ENCODE measurements at places on chromosomes 3 and 15.

- DNase-seq = no peak
These were observed 466.8 kb downstream of the LPP start for GRCh38 chr3:188620752-188621151.

DNA sequence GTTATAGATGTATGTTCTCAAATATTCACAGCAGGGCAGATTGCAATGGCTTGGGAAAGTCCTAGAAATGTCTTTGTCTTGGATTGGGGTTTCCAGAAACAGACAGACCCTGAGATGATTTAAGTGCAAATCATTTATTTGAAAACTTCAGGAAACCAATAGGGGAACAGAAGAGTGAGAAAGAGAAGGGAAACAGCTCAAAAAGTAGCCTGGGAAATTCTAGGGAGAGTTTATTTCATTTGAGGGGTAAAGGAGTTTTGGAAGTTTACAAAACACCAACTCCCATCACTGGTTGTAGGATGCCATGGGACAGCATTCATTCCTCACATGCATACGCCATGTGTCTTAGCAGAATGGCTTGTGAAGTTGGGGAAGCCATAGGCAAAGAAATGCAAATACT is 32.3 kb upstream of the PTX3 start:
- no peak for DNase-seq

GRCh38 chr3:192307631-192308030 is 419.7 kb downstream of the FGF12 start:
- DNase-seq = no peak

GRCh38 chr3:107402214-107402613 is 25.0 kb downstream of the CCDC54 start:
- no peak for DNase-seq

DNA sequence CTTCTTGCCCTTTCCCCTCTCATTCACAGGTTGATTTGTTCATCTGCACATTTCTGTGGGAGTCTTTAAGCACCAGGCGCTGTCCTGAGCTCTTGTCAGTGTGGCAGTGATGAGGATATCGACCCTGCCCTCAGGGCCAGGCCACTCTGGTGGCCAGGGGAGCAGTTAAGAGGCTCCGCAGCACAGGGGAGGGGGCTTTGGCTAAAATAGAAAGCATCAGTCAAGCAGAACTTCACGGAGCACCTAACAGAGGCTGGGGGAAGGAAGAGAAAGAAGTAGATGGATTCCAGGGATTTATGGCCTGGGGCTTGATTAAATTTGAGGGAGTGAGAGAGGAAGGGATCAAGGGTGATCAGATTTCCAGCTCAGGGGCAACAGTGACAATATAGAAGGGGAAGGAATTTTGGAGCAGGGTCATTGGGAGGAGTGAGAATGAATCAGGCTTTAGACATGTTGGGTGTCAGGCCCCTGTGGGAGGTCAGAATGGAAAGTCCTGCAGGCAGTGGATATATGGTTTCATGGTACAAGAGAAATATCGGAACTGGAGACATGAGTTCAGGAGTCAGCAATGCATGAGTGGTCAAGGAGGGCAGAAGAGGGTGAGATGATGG is 73.0 kb upstream of the GLCE start:
- no peak for DNase-seq

DNA sequence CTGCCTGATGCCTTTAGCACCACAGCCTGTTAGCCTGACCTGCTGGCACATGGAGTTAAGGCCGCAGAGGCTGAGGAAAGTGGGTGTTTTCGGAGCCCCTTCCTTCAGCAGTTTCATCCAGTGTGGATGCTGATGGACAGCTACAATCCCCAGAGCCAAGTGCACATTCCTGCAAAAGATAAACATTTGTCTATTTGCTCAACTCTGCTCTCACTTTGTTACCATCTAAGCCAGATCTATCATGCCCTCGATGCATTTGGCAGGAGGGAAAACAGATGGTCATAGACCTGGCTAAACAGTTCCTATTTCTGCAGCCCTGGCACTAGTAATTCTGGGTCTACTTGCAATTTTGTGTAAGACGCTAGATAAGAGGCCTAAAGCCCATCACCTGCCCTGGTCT is 312.9 kb upstream of the RASGRP1 start:
- DNase-seq = no peak

DNA sequence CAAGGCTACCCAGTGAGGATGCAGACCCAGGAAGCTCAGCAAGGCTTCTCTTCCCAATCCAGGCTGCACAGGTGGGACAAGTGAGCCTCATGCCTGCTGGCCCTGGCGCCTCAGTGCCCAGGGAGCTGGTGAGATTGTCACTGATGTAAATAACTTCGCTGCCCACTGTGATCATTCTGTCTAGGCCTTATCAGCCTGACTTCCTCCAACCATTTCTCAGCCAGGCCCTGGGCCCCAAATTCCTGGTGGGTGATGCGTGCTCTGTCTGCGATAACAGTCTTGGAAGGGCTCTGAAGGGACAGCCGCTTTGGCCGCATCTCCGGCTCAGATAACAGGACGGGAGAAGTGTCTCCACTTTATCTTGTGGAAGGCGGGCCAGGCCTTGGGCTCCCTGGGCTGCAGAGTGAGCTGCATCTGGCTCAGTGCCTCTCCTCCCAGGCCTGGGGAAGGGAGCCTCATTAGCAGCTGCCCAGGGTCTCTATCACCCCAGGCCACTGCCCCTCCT is 2.2 kb upstream of the FBLN2 start:
- peak; percentile 64 for DNase-seq

DNA sequence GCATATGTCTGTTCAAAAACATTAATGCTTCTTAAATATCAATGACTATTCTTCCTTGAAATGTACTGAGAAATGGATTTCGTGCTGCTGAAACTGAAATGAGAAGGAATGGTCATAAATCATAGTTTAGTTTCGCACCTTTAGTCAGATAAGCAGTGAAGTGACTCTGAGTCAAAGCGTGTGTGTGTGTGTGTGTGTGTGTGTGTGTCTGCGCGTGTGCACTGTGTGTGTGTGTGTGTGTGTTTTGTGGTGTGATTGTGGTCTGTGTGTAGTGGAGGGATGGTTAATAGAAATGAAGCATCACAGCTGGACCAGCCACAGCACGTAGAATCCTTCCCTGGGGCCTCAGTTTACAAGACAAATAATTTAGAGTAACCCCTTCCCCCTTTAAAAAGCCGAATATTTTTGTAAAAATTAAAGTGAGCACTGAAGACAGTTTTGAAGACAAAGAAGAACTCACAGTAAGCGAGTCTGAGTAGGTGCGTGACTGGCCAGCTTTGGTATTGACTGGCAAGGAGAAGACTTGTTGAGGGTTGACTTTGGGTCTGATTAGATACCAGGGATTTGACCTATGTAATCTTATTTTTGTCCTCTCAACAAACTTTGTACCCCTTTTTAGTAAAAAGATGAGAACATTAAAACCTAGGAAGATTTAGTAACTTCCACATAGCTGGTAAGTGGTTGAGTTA is 202.0 kb upstream of the IL12A start:
- no peak for DNase-seq

DNA sequence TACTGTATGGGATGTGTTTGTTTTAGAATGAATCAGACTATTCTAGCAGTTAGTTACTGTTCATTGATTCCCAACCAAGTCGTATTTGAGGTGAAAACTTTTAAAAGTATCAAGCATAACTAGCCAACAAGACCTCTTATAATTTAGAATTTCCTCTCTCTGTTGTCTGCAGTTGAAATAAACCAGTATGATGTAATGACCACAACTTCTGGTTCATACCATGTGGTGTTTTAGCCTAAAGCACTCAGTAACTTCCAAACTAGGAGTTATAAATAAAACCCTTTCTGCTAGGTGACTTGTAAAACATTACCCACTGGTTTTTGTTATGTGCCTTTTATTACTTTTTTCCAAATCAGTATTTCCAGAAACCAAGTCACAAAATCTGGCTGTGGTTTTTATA is 19.8 kb upstream of the P2RY12 start:
- DNase-seq = no peak

GRCh38 chr15:80199366-80199765 is 46.6 kb downstream of the FAH start:
- no peak for DNase-seq

- DNase-seq = no peak
These were observed 720.2 kb downstream of the ROBO1 start for GRCh38 chr3:79047581-79047980.

GRCh38 chr15:94306700-94307650 is 75.6 kb downstream of the MCTP2 start:
- DNase-seq = no peak

GRCh38 chr15:84832448-84833040 is 15.4 kb downstream of the ALPK3 start:
- no peak for DNase-seq

- DNase-seq = no peak
These were observed 45.5 kb upstream of the SLC41A3 start for GRCh38 chr3:126129398-126129891.

DNA sequence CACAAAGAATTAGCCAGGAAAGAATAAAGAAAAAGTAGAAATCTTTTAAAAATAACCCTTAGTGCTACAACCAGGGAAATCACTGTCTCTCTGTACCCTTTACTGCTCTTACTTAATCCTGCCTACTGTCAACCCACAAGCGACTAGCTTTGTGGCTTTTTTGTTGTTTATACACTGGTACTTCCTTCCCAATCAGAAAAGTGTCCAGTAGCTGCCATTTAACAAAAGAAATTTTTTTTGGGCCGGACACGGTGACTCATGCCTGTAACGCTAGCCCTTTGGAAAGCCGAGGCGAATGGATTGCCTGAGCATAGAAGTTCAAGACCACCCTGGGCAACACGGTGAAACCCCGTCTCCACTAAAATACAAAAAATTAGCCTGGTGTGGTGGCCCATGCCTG is 13.8 kb upstream of the FAM219B start:
- no peak for DNase-seq

DNA sequence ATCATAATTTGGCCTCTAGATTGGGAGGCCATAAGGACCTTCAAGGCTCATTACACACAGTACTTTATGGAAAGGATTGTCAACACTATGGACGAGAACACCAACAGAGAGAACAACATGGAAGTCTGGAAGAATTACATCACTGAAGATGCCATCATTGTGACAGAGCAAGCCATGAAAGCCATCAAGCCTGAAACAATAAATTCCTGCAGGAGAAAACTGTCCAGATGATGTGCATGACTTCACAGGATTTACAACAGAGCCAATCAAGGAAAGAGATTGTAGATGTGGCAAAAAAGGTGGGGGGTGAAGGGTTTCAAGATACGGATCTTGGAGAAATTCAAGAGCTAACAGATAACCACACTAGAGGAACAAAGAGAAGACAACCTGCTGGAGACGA is 15.9 kb downstream of the IL17RB start:
- no peak for DNase-seq

GRCh38 chr3:131917006-131917405 is 117.8 kb downstream of the CPNE4 start:
- DNase-seq = no peak

DNA sequence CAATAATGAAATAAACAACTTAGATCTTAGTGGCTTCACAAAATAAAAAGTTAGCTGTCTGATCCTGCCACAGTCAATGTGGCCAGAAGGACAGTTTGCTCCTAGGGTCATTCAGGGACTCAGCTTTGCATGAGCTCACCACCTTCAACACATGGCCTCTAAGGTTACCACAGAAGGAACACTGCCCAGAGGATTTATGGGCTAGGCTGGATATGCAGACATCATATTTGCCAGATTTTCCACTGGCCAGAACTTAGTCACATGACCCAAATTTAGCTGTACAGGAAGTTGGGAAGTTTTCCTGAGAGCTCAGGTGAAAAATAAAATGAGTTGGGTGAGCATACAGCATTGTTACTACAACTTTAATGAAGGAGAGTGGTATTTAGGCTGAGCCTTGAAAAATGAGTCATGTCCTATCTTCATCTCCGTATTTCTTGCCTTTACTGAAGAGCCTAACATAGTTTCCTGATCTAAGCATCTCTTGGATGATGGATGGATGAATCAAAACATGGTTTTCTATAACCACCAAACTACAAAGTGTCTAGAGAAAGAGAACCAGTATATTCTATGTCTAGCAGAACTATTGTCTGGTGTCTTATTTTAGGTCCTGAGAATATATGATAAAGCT is 54.9 kb upstream of the TMEM108 start:
- DNase-seq = no peak

- DNase-seq = no peak
These were observed 27.3 kb upstream of the CCDC50 start for GRCh38 chr3:191301782-191302411.

DNA sequence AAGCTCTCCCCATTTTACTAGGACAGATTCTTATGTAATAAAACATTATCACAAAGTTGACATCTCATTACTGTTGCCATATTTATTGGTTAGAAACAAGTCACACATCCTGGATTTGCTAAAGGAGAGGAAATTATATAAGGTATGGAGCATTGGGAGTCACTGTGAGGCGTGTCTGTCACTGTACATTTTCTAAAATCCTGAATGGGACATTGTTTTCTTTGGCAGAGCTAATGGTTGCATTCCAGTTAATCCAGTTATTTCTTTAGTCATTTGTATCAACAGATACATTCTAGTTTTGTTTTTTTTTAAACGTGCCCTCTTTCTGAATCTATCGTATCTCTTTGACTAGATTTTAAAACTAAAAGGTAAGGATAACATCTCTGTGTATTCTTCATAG is 70.2 kb upstream of the MITF start:
- DNase-seq = no peak

- no peak for DNase-seq
These were observed 168.2 kb downstream of the CBLB start for GRCh38 chr3:105700575-105700974.

GRCh38 chr3:15646851-15647511 is 45.4 kb downstream of the BTD start:
- DNase-seq = peak; percentile 27

- no peak for DNase-seq
These were observed 363.0 kb downstream of the FGF12 start for GRCh38 chr3:192364316-192364715.

GRCh38 chr15:99492716-99493115 is 73.1 kb upstream of the MEF2A start:
- DNase-seq = no peak

- no peak for DNase-seq
These were observed 82.0 kb downstream of the TFRC start for GRCh38 chr3:195999896-196000295.

DNA sequence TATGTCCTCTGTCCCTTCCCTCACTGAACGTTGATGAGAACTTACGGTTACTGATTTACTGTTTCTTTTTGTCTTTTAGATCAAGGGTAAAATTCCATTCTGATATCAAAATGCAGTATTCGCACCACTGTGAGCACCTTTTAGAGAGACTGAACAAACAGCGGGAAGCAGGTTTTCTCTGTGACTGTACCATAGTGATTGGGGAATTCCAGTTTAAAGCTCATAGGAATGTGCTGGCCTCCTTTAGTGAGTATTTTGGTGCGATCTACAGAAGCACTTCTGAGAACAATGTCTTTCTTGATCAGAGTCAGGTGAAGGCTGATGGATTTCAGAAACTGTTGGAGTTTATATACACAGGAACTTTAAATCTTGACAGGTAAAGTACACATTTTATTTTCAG is 990 bp downstream of the MYNN start:
- DNase-seq = no peak

- DNase-seq = no peak
These were observed 268.0 kb downstream of the NR2F2 start for GRCh38 chr15:96598514-96598913.

DNA sequence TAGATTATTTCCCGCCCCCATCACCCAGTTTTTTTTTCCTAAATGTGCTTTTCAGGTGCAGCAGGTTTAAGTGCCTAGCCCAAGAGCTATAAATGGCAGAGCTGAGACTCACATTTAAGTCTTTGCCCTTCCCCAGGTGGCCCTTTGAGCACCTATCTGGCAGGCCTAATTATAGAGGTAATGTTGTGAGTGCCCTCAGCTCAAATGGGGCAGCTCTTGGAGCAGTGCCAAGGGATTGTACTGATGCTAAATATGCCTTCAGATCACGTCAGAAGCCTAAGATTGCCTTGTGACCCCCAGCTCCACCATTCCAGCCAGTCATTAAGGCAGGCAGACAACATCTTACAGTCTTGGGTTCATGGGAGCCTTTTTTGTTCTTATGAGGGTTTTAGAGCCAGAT is 159.5 kb downstream of the RPLP1 start:
- no peak for DNase-seq

All from eye (tissue), 1 donor.